ENCODE measurements at places on chromosomes 4 and X.
A peak's percentile ranks its signal among the peaks of the same experiment; 100 is the strongest.

GRCh38 chr4:102780476-102781144, 19.8 kb upstream of the MANBA start:
- DNase-seq = peak; percentile 83

DNA sequence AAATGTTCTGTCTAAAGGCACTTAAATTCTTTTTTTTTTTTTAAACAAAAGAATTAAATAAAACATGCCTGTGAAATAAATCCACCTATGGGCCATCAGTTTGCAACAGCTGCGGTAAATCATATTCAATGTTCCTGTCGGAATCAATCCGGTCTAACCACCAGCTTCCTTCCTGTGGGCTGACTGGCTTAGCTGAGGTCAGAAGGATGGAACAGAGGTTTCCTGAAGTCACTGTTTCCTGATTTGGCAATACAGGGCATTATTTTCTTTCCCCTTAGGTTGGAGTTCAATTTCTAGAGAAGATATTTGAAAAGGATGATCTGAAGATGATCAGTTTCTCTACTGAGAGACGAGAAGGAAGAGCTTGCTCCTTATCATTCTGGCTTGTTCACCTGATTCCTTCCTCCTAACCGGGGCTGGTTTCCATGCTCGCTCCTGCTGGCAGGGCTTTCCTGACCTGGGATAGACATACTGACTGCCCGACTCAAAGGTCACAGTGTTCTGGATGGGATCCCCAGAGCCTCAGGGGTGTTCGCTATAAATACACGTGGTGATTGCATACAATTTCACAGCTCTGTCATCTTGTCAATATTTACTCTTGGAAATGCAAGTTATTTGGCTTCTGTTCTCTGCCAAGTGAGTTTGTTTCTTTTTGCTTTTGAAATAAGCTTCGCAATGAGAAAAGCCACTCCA, 21.7 kb downstream of the PDLIM3 start:
- DNase-seq = no peak

GRCh38 chr4:142703694-142704309, 142.3 kb downstream of the INPP4B start:
- no peak for DNase-seq

- DNase-seq = no peak
These were observed 83.4 kb downstream of the PALLD start for GRCh38 chr4:168580228-168580627.

DNA sequence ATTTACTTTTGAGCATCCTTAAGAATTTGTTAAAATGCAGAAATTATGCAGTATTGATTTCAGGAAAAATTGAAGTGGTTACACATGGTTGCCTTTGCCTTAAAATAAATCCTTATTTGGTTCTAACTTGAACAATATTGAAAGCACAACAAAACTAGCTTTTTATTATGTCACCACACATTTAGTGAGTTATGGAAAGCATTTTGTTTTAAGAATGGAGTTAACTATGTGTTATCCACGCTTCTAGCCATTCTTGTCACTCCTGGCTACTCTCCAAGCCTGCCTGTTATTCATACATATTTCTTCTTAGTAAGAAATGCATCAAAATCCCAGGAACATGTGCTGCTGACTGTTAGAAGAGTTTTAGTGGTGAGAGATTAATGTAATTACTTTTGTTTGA, 73.9 kb downstream of the FAT4 start:
- no peak for DNase-seq

- no peak for DNase-seq
These were observed 419.6 kb downstream of the PCDH7 start for GRCh38 chr4:31139767-31140166.

GRCh38 chrX:39459952-39460351, 637.8 kb downstream of the BCOR start:
- DNase-seq = no peak

GRCh38 chr4:153486281-153487151, 20.4 kb downstream of the TMEM131L start:
- DNase-seq = no peak

DNA sequence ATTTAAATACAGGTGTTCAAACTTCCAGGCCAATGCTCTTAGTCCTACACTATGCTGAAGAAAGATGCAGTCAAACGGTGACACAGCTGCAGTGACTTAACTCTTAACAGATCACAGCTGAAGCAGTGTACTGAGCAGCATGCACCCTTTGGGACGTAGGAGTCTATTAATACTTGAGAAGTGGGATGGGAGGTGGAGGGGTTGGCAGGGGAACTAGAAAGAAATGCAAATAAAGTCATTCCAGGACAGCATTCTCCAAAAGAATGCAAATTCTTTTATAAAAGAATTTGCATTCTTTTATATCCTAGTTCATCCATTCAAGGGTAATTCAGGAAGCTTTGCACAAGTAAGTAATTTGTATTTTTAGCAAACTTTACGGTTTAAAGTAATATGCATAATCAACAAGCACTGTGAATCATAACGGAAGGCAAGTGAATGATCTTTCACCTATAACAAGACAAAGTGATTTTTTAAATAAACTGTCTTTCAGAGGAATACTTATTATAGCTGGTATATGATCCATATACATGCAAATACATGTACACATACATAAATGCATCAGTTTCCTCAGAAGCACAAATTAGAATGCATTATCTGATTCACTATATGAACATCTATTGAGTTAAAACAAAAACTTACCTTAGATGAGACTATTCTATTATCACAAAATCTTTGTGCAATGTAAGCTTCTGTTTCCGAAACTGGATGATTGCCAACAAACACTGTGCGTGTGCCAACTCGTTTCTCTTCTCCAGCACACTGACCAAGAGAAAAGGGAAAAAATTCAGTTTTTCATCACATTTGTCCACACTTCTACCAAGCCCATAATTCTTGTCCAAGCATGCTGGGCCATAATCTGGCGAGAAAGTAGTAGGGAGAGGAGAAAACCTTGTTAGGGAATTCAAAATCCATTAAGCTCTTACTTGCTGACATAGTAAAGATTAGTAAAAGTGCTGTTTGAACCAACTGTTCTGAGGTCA, 106.5 kb downstream of the ATP11C start:
- DNase-seq = no peak

DNA sequence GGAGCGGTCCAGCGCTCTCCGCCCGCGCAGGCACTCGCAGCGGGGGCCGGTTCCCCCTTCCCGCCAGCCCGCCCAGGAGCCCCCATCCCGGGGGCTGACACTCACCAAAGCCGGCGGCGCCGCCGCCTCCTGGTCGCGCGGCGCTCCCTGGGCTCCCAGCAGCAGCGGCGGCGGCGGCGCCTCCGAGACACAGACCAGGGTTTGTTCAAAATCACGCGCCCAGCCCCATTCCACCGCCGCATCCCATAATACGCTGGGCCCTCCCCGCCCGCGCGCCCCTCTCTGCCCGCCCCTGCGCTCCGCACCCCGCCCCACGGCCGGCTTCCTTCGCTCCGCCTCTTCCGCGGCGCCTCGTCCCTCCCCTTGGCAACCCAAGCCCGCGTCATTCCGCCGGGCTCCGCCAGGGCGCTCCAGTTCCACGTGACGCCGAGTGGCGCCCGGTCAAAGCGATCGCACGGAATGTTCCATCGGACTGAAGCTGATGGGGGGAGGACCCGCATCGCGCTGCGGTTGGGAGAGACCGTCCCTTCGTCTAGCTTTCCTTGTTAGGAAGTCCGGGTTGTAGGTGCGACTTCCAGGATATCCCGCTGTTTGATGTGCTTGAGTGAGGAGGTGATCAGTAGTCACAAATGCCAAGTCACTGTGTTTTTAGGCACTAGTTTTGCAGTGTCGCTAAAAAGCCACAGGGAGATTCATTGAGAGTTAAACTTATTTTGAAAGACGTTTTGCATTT, 2.2 kb upstream of the LIN54 start:
- DNase-seq = peak; percentile 99

- no peak for DNase-seq
These were observed 13.8 kb downstream of the FHDC1 start for GRCh38 chr4:152949930-152950329.

- no peak for DNase-seq
These were observed 186.4 kb downstream of the DCLK2 start for GRCh38 chr4:150264595-150265161.

- peak; percentile 57 for DNase-seq
These were observed 495.3 kb downstream of the SPRY1 start for GRCh38 chr4:123891881-123892280.

GRCh38 chrX:112819008-112819640, 21.5 kb downstream of the AMOT start:
- no peak for DNase-seq

- DNase-seq = no peak
These were observed 114.4 kb downstream of the FRAS1 start for GRCh38 chr4:78171482-78171881.

DNA sequence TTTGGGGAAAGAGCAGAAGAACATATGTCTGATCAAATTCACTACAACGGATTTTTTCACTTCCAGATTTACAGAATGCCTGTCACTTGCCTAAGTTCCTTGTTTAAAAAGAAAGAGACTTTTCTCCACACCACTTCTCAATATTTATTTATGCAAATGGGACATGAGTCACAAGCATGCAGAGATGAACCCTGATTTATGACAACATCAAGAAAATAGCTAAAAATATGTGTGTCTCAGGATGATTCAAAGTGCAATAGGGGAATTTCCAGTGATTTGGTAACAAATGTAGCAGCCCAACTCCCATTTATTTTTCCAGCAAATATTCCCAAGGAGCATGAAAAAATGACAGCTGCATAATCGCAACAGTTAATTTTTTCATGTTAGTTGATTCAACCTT, 180.4 kb upstream of the FAT1 start:
- DNase-seq = peak; percentile 27

DNA sequence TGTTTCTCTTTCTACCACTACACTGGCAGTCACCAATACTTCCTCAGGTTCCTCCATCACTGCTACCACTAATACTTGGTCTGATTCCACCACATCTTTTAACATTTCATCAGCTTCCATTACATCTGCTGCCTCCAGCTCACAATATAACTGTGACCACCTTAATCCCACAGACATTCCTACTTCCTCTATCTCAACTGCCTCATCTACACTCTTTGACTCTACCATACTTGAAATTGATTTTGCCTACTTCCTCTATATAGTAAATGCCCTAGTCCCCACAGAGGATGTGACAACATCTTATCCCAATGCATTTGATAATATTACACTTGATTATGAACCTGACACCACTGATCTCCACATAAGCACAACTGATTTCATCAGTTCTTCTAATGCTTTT, 29.0 kb downstream of the OPRPN start:
- DNase-seq = no peak

DNA sequence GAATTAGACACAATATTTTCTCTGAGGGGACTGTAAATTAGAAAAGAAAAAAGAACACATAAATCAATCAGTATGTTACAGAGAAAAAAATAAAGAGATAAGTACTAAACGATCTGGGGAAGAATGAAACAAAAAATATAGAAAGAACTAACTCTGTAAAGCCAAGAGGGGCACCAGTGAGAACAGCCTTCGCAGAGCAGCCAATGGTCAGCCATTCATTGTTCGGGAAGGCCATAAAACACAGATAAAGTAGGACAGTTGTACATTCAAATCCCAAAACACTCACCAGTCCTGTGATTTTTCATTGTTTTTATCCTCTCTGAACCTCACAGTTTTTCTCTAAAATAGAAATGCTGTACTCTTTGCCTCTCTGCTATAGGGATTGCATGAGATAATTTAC, 127.9 kb downstream of the NEK1 start:
- no peak for DNase-seq

GRCh38 chr4:67853336-67853735, 30.5 kb downstream of the TMPRSS11D start:
- DNase-seq = no peak

GRCh38 chr4:66187175-66187720, 517.0 kb upstream of the EPHA5 start:
- DNase-seq = no peak

DNA sequence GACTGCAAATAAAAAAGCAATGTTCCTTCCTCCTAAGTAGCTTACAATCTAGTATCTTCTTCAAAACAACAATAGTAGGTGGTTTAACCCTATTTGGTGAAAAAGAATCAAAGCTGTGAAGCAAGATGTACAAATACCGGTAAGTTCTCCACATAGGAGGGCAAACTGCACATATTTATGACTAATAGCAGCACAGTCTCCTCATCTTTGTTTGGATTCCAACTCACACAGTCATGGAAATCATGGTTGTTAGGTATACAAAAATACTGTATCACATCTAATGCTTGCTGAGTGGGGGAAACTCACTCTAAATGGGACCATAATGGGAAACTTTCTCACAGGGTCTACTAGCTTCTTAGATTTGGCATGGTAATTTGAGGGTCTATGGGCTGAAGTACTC, 597.2 kb downstream of the INPP4B start:
- no peak for DNase-seq

DNA sequence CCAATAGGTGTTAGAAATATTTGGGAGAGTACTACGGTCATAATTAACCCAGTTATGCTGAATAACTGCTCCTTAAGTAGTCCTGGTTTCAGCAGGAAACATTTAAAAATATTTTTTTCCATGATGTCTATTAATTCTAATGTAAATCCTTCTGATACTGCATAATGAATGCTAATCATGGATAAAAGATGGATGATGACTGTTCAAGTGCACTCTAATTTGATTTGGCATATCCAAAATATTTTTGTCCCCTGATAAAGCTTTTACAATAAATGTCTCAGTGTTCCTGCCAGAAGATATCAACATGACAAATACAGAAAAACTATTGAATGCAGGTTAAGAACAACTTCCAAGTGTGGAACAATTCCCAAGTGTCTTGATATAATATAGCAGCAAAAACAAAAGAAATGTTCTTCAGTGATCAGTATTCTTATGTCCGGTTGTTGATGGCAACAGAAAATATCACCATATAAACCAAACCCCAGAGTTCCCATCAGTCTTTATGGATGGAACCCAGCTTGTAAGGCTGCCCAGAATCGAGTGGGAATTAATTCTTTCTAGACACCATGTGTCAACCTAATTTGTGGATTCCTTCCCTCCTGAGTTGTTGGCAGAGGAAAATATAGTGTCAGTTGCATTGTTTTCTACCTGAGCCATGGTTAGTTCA, 205.4 kb upstream of the GK2 start:
- no peak for DNase-seq

DNA sequence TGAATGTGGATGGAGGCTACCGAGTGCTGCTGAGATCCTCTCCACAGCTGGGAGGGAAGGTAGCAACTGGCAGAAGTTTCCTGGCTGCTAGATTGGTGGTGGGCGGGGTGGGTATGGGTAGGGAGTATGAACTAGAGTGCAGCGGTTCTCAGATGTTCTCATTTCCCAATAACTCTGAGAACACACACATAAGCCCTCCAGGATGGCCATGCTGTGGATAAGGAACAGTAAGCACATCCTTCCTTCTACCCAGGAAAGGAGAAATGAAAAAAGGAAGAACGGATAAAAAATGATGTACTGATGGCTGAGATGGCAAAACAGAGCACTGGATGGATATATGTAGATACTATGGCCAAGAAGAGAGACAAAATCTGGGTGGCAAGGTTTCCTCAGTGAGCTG, 116.0 kb downstream of the ZNF827 start:
- no peak for DNase-seq

DNA sequence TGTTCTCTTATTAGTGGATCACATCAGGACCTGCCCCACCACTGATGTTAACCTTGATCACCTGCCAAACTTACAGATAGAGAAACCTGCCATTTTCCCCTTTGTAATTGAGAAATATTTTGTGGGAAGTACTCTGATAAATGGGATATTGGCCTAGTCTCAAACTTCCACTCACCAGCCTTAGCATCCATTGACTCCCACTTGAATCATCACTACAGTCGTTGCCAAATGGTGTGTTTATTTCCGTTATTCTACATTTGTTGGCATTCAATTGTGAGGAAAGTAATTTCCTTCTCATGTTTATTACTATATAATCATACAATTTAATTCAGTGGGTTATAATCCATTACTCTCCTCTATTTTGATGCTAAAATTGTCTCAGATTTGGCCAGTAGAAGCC, 156.4 kb upstream of the CXCL13 start:
- DNase-seq = no peak

Data from large intestine (tissue), 12 donors.